SHP77 (cell line): ENCODE measurements at places on chromosomes 1 and 21.

DNA sequence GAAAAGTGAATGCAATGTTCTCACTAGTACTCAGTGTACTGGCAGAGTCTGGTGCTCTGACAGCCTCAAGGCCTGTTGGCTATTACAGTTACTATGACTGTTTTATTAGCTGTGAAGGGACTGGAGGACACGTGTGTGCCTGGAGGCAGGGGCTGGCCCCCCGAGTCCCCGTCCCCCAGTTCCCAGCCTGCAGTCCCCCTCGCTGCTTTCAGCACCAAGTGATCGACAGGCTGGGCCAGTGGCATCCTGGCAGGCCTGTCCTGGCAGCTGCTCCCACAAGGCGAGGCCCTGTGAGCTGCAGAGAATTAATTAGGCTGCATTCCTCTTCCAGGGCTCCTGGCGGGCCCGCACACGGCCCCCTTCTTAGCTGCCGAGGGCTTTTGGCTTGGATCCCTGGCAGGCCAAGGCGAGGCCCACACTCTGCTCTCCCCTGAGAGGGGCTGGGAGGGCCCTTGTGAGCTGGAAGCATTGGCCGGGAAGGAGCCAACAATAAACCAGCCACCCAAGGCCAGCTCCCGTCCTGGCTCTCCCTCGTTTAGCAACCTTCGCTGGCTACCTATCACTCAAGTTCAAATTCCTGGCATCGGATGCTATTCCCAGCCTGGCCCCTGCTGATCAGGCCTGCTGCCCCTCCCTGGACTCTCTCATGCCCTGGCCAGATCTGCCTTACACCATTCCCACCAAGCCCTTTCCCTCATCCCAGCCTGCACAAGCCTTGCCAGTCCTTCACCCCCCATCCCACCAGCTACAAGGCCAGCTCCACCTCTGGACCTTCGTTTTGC lies 9.8 kb downstream of the EDN2 start:
- no peak for DNase-seq

- no peak for DNase-seq
Measured at GRCh38 chr1:33931111-33931475, 67.2 kb downstream of the HMGB4 start.

DNA sequence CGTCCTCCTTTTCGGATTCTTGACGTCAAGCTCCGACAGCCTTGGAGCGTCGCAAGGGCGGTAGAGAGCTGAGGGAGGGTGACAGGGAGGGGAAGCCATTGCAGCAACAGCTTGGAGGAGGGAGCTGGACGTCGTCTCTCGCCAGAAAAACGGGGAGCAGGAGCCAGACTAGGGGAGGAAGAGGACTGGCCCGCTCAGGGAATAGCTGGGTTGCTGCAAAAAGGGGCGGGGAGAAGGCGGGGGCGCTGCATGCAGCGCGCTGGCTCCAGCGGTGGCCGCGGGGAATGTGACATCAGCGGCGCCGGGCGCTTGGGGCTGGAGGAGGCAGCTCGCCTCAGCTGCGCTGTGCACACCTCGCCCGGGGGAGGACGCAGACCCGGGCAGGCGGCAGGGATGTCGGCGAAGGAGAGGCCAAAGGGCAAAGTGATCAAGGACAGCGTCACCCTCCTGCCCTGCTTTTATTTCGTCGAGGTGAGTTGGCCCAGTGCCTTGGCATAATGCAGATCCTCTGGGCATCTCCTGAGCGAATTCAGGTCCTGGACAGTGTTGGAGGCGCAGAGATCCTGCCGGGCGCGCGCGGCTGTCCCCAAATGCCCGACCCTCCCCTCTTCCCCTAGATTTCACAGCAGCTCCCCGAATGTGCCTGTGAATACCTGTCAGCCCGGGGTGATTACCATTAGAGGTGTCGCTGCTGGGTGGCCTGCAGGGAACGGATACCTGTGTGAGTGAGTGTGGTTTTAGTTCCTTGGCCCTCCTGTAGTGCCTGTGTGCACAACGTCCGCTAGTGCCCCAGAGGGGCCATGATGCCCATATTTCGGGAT lies at the start of gene PLPPR4:
PLPPR4 (plus strand) TSS at position 292 of the 821 bp plus-strand sequence; CDS start at position 394, 102 bp downstream.
- DNase-seq = peak; percentile 0

GRCh38 chr1:192133350-192133926 lies 24.8 kb upstream of the RGS18 start:
- no peak for DNase-seq
